ENCODE measurements at places on chromosomes 12 and 14.

DNA sequence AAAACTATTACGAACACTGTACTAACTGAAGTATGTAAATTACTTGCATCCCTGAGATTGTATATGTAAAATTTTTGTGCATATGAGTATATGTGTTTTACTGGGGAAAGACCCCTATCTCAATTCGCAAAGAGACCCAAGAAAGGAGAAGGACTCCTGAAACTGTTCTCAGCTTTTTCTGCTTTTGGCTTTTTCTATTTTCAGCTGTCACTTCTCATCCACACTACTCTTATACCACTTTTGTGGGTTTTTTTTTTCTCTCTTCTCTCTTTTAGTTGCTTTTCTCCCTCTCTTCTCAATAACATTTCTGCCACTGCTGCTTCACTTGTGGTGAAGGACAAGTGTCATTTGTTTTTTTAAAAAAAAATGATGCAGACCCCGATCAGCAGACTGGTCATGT is 39.8 kb downstream of the NIN start:
- DNase-seq: no peak

DNA sequence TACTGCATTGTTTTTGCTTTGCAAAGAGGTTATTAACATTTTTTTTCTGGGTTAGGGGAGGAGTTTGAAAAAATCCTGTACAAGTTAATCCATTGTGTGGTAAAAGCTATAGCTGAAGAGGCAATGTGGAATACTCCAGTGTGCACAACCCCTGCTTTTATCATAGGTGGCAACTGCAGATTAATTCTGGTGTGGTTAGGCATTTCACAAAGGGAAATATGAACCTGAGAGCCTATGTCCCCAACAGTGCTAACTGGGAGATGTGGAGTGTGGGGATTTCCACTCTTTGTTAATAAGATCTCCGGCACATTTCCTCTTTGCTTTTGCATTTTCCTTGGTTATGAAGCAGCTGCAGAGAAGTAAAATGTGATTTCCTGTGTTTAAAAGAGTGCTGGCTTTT is 33.6 kb downstream of the PRORP start:
- no peak for DNase-seq

GRCh38 chr12:124730455-124730932 is 133.2 kb downstream of the SCARB1 start:
- no peak for DNase-seq

DNA sequence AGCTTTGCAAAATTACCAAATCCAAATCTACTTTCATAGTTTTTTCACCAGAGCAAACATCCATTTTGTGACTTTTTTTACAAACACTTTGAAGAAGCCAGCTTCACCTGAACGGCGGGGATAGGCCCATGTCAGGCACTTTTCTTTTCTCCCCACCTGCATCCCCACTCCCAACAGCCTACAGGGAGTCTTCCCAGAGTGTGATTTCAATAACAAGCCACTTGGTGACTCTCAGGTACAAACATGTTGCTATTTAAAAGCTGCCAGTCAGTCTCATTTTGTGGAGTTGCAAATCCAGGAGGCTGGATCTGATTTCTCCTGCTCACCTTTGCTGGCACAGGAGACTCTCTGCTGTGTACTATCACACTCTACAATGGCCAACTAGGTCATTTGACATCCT is 285.5 kb downstream of the KCNH5 start:
- no peak for DNase-seq

GRCh38 chr14:46499521-46499920 is 152.1 kb downstream of the RPL10L start:
- DNase-seq: no peak
